ENCODE measurements at places on chromosomes 12 and 14.

DNA sequence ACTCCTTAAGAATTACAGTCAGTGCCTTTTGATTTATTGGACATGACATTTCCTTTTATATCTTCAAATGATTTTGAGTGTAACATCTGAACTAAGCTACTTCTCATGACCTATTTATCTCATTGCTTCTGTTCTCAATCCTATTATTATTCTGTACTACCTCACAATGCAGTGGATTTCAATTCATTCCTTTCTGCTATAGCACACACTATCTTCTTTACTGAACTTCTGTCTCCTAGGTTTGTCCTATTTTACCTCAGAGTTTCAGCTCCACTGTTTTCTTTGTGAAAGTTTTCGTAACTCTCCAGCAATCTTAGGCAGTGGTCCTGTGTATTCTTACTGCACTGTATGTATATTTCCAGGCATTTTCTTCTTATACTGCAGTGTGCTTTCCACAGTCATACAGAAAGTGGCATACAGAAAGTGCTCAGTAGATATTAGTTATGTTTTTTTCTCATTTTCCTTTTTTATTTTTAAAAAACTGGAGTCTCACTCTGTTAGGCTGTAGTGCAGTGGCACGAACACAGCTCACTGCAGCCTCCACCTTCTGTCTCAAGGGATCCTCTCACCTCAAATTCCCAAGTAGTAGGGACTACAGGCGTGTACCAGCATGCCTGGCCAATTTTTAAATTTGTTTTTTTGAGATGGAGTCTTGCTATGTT is 368.6 kb upstream of the RGS6 start:
- no peak for DNase-seq

- DNase-seq: no peak
Measured at GRCh38 chr12:59724011-59724695, 128.3 kb downstream of the SLC16A7 start.

DNA sequence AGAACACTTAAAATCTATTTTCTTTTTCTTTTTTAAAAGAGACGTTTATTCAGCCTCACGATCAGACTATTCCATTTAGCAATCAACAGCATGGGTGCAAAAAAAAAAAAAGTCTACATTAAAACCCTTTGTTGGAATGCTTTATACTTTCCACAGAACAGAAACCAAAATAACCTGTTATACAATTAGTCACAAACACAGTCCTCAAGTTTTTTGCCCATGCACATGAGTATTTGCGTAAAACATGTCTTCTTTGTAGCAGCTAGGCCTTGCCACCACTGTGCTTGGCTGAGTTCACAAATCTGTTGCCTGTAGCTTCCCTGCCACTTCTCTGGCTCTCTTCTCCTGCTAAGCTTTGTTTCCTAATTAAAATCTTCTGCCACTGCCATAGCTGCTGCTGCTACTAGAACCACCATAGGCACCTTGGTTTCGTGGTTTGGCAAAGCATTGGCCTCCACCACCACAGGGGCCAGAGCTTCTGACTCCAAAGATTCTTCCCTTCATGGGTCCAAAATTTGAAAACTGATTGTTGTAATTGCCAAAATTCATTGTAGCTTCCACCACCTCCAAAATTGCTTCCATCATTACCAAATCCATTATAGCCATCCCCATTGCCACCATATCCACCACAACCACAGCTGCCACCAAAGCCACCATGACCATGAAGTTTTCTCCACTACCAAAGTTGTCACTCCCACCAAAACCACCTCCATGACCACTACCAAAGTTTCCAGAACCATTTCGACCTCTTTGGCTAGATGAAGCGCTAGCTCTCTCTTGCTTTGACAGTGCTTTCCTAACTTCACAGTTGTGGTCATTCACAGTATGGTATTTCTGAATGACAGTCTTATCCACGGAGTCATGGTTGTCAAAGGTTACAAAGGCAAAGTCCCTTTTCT is 38.1 kb downstream of the KLRG1 start:
- DNase-seq: no peak

- no peak for DNase-seq
Measured at GRCh38 chr12:106976668-106977067, 10.3 kb downstream of the MTERF2 start.

DNA sequence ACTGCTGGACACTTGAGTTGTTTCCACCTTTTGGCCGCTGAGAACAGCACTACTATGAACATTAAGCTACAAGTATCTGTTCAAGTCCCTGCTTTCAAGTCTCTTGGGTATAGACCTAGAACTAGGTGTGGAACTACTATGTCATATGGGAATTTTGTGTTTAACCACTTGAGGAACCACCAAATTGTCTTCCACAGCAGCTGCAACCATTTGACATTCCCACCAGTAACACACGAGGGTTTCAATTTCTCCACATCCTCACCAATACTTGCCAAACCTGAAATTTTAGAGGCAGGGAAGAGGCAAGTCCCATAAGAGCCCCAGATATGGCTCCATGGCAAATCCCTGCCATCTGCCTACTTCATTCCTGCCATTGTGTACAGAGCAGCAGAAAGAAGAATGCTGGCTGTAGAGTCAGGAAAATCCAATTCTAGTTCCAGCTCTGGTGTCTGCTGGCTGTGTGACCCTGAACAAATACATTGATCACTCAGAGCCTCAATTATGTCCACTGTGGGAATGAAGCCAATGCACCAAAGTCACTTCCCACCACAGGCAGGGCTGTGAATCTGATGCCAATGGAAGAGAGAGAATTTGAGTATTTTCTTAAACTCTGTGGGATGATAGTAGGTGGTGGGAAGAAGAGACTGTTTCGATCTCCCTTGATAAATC is 17.8 kb downstream of the PITPNM2 start:
- no peak for DNase-seq

DNA sequence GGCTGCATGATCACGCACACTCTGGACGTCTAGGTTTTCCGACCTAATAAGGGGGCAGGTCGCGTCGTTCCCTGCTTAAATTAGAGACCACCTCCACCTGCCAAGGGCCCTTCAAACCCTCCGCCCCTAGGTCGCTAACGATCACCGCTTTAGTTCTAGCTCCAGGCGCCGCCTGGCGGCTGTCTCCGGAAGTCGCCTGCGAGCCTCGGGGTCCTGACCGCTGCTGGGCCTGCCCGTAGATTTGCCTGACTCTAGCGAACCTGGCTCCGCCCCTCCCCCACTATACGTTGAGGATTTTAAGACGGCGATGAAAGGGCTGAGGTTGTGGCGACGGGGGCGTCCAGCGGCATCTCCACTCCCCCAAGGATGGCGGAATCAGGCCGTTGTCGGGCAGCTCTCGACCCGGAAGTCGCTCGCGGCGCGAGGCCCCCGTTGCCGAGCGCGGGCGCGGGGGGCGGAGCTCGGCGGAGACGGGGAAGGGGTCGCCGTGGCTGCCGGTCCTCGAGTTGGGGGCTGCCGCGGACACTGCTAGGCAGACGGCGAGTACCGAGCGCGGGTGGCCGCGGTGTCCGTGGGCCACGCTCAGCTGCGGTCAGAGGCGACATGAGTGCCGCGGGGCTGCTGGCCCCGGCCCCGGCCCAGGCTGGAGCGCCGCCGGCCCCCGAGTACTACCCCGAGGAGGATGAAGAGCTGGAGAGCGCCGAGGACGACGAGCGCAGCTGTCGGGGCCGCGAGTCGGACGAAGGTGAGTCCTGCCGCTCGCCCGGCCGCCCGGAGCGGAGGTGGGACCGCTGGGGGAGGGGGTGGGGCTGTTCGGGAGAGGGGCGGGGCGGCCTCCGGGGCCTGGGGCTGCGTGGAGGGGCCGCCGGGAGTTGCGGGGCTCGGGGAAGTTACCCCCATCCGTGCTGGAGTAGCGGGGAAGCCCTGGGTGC is at the start of gene SUDS3:
TSS of gene SUDS3 (plus strand) at position 467 of the 932 bp plus-strand sequence. CDS start at position 604, 137 bp downstream.
- DNase-seq: peak; percentile 96

GRCh38 chr12:28961948-28962384 is 187.1 kb upstream of the FAR2 start:
- no peak for DNase-seq

- DNase-seq: no peak
Measured at GRCh38 chr12:49451468-49452259, 84.4 kb downstream of the SPATS2 start.

- DNase-seq: no peak
Measured at GRCh38 chr12:102885043-102885932, 31.8 kb downstream of the PAH start.

GRCh38 chr12:66755727-66756395 is 77.0 kb upstream of the GRIP1 start:
- DNase-seq: no peak

DNA sequence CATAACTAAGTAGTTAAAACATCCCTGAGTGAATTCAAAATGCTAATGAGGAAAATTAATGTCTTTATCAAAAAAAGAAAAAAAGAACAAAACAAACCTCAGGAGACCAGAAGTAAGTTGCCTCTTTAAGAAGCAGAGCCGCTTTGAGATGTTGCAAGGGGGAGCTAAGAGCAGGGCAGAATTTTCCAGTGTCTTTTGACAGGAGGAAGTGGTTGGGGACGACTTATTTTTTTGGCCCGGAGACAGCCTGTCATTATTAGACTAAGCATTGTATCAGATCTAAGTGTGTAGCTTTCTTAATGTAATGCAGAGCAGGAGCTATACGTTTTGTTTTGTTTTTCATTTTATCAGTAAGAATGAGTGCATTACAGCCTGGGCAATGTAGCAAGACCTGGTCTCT is 206.6 kb downstream of the CACNA1C start:
- DNase-seq: no peak

- no peak for DNase-seq
Measured at GRCh38 chr12:65100140-65100539, 21.0 kb downstream of the WIF1 start.

DNA sequence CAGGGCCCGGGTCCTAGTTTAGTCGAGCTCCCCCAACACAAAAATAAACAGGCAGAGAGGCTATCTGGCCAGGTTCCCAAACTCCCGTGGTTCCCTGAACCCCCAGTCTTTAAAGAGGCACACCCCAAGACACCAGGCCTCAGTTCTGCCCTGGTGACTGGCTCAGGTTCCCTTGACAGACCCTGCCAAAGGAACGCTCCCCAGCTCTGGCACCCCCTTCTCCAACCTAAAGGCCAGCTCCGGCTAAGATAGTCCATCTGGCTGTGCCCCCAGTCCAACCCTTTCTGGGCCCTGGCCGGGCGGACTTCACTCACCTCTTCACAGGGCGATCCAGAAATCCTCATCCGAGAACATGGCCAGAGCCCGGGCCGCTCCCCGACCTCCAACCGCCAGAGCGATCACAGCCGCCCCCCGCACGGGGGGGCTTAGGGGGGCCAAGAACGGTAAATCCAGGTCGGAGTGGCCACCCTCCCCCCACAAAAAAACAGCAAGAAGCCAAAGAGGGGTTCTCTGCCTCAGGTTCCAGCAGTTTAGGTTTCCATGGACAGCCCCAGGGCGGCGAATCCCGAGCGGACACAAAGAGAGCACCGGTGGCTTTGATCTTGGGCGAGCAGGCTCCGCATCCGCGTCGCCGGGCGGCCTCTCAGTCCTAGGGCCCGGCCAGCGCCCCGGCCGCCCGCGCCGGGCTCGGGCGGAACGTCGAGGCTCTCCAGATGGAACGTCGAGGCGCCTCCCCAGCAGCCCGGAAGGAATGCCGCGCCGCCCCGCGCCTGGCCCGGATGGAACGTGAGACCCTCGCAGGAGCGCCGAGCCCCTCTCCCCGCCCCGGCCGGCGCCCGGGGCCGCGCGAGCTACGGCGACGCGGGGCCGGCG is 1.1 kb downstream of the KMT2D start:
- DNase-seq: peak; percentile 58

DNA sequence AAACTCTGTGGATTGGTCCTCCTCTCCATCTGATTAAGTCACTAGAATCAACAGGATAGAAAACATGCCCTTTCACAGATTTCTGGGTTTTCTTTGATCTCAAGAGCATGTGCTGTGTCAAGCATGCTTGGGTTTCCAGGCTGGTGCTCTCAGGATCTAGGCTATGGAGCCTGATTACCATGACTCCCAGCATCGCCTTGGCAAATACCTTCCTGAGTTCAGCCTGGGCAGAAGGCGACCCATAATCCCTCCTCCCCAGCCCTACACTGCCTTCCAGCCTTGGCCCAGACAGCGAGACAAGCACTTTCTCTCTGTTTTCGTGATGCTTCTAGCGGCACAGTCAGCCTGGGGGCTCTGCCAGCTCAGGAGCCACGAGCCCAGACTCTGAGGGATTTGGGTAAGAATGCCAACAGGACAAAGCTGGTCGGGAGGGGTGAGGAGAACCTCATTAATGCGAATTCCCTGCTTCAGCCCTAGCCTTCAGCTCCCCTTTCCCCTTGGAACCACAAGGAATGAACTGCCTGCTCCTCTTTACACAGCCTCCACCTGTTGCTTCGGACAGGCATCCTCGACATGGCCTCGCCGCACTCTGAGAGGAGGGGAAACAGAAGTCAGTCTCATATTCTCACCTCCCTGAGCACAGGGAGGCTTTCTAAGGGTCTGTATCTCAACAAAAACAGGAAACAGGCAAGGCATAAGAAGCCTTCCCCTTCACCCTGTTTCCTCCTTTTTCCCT is 227.1 kb downstream of the MSRB3 start:
- no peak for DNase-seq

GRCh38 chr14:55588259-55588699 is 8.3 kb downstream of the KTN1 start:
- DNase-seq: no peak

DNA sequence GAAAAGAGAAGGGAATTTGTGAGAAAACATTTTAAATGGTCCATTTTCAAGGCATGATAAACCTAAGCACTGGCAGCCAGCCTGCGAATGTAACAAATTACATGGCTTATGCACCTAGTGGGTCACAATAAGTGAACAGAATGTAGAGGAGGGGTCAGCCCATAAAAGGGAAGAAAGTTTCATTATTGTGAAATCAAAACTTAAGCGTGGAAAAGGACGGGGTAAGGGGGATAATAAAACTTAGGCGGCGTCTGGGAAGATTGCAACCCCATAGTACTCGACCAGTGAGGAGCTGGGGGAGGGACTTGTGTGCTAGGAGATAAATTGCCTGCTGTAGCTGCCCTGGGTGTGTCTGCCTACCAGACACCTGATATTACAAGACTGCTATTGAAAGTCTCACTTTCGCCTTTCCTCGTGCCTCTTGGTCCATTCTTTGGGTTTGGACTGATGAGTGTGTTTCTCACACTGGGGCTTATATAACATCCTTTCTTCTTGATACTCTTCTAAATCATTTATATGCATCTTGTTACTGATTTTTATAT is 40.6 kb downstream of the ZDHHC17 start:
- no peak for DNase-seq

- DNase-seq: no peak
Measured at GRCh38 chr12:42097971-42098370, 46.7 kb downstream of the GXYLT1 start.

DNA sequence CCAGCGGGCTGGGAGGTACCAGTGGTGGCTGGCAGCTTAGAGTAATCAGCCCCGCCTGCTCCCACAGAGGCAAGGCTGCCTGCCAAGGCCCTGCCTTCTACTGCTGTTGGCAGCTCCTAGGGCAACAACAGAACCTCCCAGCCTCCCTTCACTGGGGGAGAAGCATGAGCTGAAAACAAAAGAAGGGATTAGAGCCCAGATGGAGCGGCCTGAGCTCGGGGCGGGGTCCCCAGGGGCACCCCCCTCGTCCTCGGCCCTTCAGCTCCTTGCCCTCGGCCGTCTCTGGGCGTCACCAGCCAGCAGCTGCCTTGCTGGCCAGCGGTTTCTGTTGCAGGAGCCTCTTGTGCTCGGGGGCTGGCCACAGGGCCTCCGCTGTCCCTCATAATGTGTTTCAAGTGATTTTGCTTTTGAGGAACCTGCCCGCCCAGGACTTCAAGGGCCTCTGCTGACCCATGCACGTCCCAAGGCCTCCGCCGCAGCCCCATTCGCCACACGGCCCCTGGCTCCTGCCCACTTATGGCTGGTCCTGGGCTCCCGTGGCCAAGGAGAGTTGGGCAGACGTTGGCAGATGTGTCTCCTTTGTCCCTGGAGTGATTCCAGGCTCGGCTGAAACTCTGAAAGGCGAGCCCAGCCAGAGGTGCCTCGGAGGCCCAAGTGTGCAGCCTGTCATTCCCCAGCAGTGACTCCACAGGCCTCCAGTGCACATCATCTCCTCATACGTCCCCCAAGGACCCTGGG is 49.7 kb downstream of the PSMA6 start:
- DNase-seq: peak; percentile 88
